ENCODE measurements at places on chromosomes 11 and 22.

GRCh38 chr11:32418836-32419235 lies 16.5 kb downstream of the WT1 start:
- DNase-seq: no peak

- DNase-seq: no peak
These were observed 9.2 kb upstream of the APOL5 start for GRCh38 chr22:35708453-35708852.

DNA sequence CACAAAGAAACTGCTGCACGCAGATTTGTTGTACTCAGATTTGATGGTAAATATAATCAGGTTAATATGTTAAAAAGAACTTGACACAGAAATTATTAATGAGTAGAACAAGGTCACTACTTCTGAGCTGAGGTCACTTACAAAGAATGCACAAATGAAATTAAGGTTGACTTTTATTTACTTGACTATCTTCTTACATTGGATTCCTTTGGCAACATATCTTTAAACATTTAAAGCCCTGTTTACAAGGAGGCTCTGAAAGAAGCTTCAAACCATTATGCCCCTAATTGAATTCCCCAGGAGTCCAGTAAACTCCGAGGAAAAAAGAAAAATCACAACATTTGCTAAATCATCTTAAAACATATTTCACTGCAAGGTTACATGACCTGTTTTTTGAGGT lies 245.5 kb downstream of the SOX6 start:
- no peak for DNase-seq

DNA sequence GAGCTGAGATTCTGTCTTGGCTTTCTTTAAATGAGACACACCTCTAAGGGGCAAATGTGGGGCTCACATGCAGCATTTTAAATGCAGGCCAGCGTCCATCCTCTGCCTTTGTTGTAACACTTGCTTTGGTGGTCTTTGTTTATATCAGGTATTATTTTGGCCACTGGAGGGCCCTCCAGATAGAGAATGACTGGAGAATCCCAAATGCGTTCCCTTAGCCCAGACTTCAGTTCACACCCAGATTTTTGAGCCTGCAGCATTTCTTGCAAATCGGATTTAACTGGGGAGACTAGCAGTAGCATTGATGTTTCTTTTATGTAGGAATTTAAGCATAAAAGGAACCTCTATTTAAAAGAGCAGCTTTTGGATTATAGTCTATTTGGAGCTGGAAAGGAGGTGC lies 200.2 kb upstream of the SORL1-AS1 start:
- DNase-seq: peak; percentile 10

GRCh38 chr11:115736146-115736545 lies 231.9 kb upstream of the CADM1 start:
- no peak for DNase-seq

DNA sequence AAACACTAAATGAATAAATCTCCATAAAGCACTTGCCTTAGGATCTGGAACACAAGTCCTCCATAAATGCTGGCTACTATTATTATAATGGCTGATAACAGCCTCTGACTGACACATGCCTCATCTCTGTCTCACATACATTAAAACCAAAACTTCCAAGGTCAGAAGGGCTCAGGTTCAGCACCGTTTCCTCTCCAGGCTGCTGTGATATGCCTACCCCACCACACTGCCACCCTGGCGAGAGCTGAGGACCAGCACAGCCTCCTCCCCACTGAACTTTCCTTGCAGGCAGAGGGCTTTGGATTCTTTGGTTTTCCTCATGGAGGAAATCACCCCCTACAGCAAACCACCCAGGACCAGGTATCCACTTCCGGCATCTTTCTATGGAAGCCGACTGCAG lies 112.8 kb downstream of the ABTB2 start:
- DNase-seq: no peak

GRCh38 chr11:64499261-64500004 lies 91.6 kb upstream of the SLC22A12 start:
- no peak for DNase-seq

DNA sequence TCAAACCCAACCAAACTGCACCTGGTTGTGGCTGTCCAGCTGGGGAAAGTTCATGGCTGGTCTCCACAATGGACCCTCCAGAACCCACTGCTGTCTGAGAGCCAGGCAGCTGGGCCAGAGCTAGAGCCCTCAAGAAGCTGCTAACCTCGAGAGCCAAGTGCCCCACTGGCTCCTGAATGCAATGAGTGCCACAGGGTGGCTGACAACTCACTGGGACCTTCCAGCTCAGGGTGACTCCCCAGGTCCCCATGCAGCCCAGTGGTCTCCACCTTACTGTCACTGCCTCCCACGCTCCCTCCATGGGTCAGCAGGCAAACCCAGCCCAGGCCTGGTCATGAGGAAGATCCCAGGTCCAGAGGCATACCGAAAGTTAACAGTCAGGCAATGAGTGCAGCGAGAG lies 8.0 kb upstream of the CHST1 start:
- DNase-seq: no peak

DNA sequence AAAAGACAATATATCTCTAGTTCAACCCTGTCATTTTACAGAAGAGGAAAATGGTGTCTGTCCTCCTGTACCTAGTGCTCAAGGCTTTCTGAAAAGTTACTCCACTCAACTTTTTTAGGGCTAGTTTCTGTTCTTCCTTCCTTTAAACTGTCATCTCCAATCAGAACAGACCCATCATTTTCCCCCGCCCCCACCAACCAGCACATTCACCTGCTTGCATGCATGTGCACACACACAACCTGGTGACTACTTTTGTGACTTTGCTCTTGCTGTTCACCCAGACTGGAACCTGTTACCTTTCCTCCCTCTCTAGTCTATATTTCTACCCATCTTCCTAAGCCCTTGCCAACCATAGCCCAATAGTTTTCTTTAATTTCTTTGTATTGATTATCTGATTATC lies 5.6 kb downstream of the FBXO7 start:
- no peak for DNase-seq

DNA sequence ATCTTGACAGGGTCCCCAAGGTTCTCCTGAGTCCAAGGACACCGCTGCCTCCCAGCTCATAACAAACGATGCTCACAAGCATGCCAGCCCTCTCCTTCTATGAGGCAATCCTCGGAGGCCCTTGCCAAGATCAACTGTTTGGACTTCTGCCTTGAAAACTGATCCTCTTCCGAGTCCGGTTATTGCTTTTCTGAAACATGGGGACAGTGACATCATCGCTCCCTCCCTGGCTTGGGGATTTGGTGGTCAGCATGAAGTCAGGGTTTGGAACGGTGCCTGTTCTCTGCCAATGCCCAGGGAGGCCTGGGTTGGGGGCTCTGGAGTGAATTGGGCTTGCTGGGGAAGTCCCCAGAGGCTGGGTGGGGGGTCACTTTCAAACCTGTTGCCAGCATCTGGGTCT lies 149.3 kb downstream of the FBXO7 start:
- no peak for DNase-seq

DNA sequence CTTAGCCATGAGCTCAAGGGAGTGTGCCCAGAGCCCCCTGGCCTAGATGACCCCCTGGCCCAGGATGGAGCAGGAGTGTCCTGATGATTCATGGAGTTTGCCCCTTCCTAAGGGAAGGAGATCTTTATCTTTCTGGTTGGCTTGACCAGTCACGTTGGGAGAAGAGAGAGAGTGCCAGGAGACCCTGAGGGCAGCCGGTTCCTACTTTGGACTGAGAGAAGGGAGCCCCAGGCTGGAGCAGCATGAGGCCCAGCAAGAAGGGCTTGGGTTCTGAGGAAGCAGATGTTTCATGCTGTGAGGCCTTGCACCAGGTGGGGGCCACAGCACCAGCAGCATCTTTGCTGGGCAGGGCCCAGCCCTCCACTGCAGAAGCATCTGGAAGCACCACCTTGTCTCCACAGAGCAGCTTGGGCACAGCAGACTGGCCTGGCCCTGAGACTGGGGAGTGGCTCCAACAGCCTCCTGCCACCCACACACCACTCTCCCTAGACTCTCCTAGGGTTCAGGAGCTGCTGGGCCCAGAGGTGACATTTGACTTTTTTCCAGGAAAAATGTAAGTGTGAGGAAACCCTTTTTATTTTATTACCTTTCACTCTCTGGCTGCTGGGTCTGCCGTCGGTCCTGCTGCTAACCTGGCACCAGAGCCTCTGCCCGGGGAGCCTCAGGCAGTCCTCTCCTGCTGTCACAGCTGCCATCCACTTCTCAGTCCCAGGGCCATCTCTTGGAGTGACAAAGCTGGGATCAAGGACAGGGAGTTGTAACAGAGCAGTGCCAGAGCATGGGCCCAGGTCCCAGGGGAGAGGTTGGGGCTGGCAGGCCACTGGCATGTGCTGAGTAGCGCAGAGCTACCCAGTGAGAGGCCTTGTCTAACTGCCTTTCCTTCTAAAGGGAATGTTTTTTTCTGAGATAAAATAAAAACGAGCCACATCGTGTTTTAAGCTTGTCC lies 14.3 kb downstream of the ADORA2A start:
- no peak for DNase-seq

- no peak for DNase-seq
These were observed 1.5 kb downstream of the TUB start for GRCh38 chr11:8082391-8083087.

GRCh38 chr11:82732734-82733443 lies 775 bp downstream of the FAM181B start:
- no peak for DNase-seq

GRCh38 chr22:23187211-23187610 lies 6.9 kb downstream of the BCR start:
- no peak for DNase-seq

GRCh38 chr11:94501522-94501921 lies 7.7 kb downstream of the ANKRD49 start:
- no peak for DNase-seq

DNA sequence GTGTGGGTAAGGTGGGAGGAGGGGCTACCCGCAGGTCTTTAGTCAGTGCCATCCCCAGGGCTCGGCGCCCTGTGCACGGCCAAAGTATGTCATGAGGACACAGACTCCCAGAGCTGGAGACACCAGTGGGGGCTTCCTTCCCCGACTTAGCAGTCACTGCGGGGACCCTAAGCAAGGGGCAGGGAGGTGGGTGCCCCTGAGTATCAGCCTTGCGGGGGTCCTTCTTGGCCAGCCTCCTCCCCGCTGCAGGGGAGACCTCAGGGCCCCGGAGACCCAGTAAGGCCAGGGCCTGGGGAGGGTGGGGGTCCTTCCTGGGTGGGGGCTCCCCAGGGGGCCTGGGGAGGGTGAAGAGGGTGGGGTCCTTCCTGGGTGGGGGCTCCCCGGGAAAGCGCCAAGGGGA lies 673.8 kb downstream of the BRD1 start:
- no peak for DNase-seq

DNA sequence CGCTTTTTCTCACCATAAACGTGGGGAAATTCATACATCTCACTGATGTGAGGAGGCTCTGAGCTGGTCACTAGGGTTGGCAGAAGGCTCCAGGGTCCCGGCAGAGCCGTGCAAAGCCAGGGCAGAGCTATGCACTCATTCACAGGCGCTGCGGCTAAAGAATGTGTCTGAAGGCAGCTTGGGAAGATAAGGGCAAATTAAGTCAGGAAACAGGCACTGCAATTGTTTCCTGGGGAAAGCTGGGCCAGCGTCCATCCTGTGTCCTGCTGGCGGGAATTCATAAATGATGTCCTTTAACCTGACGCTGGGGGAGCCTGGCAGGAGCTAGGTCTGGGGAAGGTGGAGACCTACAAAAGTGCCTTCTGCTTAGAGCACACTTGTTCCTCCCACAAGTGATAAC lies 27.6 kb downstream of the PKNOX2 start:
- DNase-seq: no peak

- DNase-seq: no peak
These were observed at the start of gene P4HA3 for GRCh38 chr11:74311352-74311926. TSS of gene P4HA3 (minus strand) at chr11:74311640. CDS start at chr11:74311611, 29 bp downstream.

DNA sequence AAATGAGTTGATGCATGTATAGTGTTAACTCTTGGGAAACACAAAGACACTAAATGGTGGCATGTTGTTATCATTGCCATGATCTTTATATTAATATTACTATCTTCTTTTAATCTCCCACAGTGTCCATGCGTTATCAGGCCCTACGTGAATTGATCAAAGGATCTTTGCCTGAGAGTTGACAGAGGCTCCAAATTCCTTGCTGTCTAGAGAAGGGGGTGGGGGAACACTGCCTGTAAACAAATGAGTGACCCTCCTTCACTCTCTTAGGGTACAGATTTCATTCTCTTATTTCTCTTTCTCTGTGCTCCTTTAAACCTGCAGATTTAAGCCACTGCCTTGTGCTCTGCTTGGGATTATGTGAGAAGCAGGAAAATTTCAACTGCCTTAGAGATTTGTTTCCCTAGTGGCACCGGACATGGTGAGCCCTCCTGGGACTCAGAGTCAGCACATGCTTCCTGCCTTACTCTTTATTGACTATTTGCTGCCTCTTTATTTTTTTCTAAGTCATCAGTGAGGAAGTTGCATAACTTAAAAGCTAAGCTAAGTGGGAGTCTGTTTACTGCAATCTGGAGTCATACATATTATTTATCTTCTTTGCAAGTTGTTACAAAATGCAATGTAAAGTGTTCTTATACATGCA lies 122.9 kb downstream of the MAML2 start:
- no peak for DNase-seq

- DNase-seq: no peak
These were observed 13.3 kb downstream of the LPXN start for GRCh38 chr11:58562375-58562800.

DNA sequence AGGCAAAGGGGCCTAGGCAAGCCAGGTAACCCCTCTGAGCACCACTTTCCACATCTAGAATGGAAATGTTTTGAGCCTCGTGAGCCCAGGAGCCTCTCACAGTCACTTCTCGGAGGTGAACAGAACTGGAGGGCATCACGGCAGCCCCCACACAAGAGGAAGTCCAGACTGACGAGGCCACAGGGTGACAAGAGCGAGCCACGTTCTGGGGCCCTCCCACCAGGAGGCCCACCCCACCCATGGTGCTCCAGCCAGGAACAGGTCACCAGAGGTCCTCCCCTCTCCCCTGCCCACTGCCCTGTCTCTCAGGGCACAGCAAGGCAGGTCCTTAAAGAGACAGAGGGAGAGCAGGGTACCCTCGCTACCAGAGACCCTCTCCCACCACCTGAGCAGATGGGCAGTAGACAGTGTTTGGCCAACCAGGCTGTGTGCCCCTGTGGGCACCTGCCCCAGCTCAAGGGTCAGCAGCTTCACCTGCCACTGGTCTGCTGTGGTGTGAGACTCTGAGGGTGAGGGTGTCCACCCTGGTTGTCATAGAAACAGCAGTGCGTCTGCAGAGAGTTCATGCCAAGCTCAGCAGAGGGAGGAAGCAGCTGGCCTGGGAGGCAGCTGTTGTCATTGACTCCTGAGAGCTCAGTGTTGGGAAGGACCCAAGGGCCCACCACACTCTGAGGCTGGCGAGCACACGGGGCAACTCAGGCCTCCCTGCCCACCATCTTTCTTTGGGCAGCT lies 31.4 kb downstream of the RSPH14 start:
- DNase-seq: no peak

GRCh38 chr11:91163619-91164451 lies 941.0 kb upstream of the CHORDC1 start:
- no peak for DNase-seq

- DNase-seq: no peak
These were observed 88.1 kb downstream of the MYO18B start for GRCh38 chr22:25829808-25830777.

Data from SW 1271 (cell line).